ENCODE measurements at places on chromosomes 2 and 18. TPM values are rescaled to one million over a fixed set of nuclear protein-coding genes. Genes with fewer than 3 reads are reported as not detected.

- DNase-seq: peak; percentile 78
Measured at GRCh38 chr2:138493334-138493733, 8.2 kb upstream of the SPOPL start.

DNA sequence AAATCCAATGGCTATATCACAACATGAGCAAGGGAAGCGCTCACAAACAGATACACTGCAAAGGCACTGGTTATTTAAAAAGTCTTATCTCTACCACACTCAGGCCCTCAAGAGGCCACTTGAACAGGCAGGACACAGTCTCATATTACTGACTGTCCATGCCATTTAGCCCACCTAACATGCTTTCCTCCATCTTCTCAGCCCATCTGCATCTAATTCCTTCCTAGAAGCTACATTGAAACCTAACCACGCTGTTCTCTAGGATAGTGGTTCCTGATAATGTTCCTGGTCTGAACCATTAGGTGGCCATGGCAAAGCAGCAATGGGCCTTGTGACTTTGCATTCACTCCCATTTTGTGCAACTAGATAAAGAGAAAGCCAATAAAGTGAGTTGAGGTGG, 22.5 kb upstream of the NEB start:
- DNase-seq: no peak

- no peak for DNase-seq
Measured at GRCh38 chr2:110823165-110823564, 90.8 kb downstream of the ACOXL start.

COL6A3 gene
- 0.56 TPM for total RNA-seq

FBLN7 gene
- 3.6 TPM for total RNA-seq

All from endodermal cell (in vitro differentiated cells).